H4 (cell line): ENCODE measurements at places on chromosomes 5 and 9. TPM values are rescaled to one million over a fixed set of nuclear protein-coding genes. Genes with fewer than 3 reads are reported as not detected.

PCDHB13 gene
- 1.2 and 2.0 TPM in 2 replicates for total RNA-seq

BARHL1 gene
- total RNA-seq, result not detected in 2 replicates

CARTPT gene
- not detected in 2 replicates for total RNA-seq

HEMGN gene
- not detected in 2 replicates for total RNA-seq

VLDLR gene
- 4.9 and 7.8 TPM in 2 replicates for total RNA-seq

DNA sequence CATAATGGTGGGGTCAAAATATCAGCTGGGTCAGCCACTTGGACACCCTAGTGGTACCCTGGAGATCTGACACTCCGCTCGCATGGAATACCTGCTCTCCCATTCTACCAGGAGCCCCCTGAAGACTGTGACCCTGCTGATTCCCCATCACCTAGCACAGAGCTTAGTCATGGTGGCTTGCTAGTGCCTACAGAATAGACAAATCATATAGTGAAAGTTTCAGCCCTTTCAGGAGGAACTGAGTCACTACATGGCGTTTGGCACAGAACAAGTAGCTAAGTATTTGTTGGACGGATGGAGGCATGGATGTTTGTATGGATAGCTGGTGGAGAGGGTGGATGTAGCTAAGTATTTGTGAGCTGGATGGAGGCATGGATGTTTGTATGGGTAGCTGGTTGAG, 65.3 kb downstream of the LMX1B start:
- no peak for DNase-seq

DNA sequence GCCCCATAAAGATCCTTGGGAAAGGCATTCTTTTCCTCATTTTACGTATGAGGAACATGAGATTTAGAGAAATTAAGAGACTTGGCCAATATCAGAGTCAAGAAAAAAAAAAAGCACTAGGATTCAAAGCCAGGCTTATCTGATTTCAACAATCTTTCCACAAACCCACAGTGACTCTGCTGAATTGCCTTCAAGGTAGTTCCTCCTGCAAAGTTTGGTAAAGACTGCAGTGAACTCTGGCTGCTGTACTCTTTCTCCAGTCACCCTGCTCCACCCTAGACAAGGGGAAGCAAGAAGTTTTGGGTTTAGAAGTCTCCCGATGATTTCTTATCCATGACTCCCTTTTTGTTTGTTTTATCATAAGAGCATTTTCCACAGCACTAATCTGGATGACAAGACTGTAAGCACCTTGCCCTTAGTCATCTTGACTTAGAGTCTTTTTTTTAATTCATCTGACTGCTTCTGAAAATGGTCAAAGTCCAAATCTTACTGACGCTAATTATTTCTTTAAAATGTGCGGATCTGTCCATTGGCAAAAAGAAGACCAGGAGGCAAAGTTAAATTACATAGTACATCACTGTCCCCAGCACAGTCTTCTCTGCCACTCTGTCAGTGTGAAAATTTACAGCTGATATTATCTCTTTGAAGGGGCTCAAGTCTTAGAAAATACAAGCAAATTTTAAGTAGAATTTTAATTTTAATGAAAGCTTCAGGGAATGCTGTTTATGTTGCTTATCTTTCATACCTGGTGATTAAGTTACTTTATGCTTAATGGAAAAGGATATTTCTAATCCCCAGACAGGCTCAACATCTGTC, 180.1 kb downstream of the TTLL11 start:
- DNase-seq, result peak; percentile 25

GRCh38 chr5:167096816-167097215, 1194.6 kb upstream of the WWC1 start:
- peak; percentile 47 for DNase-seq

DNA sequence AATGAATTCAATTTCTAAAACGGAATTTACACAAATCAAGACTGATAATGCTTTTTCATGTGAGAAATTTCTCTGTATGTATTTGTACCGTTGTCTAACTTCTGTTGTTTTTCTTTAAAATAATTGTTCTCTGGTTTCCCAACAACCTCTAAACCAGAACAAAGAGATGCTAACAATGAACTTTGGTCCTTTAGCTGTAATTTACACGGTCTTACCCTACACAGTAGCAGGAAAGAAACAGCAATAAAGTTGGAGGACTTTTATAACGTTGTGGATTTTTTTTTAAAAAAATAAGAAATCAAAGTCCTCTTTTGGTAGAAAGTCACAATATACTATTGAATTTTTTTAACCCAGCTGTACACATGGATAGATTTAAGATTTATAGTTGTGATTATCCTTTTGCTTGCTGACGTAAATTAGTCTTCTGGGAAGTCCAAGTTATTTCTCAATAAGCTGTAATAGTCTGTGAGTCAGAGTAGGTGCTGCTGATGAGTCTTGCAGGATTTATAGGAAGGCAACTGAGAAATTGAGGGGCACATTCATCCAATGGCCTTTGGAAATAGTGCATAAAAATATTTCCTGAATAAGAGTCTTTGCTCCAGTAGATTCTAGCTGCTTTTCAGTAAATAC, 76.8 kb upstream of the PCSK1 start:
- peak; percentile 80 for DNase-seq

DNA sequence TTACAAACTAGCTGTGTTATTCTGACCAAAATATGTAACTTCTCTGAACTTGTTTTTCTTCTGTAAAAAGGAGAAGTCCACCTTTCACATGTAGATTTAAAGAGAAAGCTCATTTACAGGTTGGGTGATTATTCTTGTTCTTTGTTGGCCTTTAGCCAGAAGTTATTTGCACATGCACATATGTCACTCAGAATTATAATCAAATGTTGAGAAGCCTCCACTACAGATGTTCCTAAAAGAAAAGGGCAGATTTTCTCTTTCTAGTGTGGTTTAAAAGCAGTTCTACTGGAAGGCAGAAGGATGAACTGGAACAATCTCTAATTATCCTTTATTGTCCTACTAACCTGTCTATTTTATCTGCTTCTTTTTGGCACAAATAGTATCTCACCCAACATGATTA, 209.8 kb upstream of the ELAVL2 start:
- DNase-seq, result no peak

DNA sequence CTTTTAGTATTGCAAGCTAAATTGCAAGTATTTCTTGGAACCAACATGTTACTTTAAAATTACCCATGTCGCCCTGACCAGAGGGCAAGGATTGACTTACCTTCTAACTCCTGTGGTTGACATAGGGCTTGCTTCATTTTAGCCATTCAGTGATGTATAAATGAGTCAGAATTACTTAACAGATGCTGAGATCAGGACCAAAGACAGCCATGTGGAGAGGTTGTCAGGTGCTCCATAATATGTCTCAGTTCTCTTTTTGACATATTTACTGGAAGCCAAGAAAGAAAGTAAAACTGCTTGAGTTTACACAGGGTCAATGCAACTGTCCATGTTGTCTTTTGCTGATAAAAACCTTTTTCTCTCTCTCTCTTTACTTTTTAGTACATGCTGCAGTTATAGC, 33.2 kb downstream of the F2RL2 start:
- no peak for DNase-seq

- peak; percentile 47 for DNase-seq
These were observed 79.0 kb downstream of the SPRY4 start for GRCh38 chr5:142245786-142246185.
